ENCODE measurements at places on chromosomes 12 and 14. TPM values are rescaled to one million over a fixed set of nuclear protein-coding genes. Genes with fewer than 3 reads are reported as not detected.
A peak's percentile ranks its signal among the peaks of the same experiment; 100 is the strongest.

Gene AMHR2
- not detected for total RNA-seq

- peak; percentile 35 for ATAC-seq
Observed at GRCh38 chr14:35818346-35819115, 7.6 kb upstream of the BRMS1L start.

- ATAC-seq = peak; percentile 69
Observed at GRCh38 chr12:15979096-15980092, 68.3 kb downstream of the DERA start.

GRCh38 chr12:64782191-64782876 lies 23.1 kb upstream of the GNS start:
- ATAC-seq = no peak

All from esophagus mucosa (tissue), 1 donor.